ENCODE measurements at places on chromosomes 12 and 14. TPM values are rescaled to one million over a fixed set of nuclear protein-coding genes. Genes with fewer than 3 reads are reported as not detected.

TEX52 gene
- polyA plus RNA-seq, result not detected

CCDC175 gene
- 2.8 TPM for polyA plus RNA-seq

EIF4B gene
- 236 TPM for polyA plus RNA-seq

LGR5 gene
- polyA plus RNA-seq, result 90.6 TPM

COX6A1 gene
- 1,572 TPM for polyA plus RNA-seq

DNA sequence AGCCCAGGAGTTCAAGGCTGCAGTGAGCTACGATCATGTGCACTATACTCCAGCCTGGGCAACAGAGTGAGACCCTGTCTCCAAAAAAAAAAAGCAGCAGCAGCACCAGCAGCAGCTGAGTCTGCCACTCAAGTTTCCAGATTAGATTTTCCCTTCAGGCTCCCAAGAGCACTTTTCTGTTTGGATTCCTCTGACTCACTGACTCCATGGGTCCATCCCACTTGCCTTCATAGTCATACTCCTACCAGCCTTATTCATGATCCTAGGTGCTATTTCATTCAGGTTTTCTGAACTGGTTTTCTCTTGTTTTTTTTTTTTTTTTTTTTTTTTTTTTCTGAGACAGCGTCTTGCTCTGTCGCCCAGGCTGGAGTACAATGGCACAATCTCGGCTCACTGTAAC is 6.8 kb upstream of the TWF1 start:
- no peak for DNase-seq

DNA sequence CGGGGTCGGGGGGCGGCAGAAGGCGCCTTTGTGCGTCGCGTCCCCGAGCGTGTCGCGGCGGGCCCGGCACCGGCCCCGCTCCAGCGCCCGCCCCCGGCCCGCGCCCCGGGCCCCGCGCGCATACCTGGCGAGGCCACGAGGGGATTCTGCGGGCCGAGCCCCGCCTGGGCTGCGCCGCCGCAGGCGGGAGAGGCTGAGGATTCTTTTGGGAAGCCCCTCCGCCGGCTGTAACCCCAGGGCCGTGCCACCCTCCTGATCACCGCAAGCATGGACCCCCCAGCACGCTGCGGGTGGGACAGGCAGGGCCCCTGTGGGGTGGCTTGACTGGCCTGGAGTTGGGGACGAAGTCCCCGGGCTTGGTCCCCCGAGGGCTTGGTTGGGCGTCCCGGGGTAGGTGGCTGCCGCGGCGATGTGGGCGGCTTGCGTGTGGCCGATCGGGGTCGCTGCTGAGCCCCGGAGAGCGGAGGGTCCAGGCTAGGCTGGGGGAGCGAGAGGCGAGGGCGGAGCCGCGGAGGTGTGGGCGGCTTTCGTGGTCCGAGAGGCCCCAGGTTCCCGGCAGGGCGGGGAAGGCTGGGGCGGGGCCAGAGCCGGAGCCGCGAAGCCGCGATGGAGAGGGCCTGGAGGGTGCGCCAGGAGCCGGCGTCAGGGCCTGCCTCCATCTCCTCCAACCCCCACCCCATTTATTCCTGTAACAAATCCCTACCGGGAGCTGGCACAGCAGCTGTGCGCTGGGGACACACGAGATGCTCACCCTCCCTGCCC is 28.4 kb upstream of the GPR132 start:
- DNase-seq, result peak; percentile 94

DNA sequence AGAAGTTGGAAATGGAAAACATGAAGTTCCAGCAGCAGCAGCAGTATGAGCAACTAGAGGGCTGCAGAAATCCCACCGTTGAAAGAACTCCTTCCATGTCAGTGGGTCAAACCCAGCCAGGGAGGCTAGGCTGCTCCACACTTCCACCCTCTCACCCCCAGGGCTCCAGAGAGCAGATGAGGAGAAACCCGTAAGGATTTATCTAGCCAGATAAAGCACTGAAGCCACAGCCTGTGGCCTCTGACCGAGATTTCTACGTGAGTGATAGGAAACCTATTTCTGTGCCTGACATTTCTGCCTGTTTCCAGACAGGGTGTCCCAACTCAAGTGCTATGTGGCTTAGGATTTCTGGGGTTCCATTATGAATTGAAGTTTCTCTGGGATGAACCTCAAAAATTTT is 100.0 kb upstream of the EEA1 start:
- no peak for DNase-seq

GRCh38 chr14:89551955-89552354 is 134.9 kb upstream of the FOXN3 start:
- no peak for DNase-seq

GRCh38 chr12:5585178-5585577 is 153.3 kb downstream of the NTF3 start:
- DNase-seq, result no peak

DNA sequence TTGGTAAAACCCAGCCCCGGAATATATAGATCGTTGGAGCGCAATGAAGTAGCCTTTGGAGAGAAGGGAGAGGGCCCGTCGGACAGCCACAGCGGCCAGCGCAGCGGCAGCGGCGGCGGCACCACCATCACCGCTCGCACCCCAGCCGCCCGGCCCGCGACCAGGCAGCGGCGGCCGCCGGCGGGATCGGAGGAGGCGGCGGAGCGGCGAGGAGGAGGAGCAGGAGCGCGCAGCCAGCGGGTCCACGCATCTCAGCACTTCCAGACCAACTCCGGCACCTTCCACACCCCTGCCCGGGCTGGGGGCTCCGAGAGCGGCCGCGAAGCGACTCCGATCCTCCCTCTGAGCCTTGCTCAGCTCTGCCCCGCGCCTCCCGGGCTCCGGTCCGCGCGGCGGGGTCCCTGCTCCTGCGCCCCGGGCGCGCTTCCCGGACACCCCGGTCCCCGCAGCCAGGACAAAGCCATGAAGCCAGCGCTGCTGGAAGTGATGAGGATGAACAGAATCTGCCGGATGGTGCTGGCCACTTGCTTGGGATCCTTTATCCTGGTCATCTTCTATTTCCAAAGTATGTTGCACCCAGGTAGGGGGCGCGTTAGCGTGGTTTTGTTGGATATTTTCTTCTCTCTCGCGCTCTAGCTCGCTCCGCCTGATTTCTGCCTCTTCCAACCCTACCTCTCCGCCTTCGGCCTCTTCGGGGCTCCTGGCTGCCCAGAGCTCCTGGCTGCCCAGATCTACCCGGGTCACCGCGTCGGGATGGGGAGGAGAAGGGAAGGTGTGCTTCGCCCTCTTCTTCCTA is 400 bp downstream of the CHST11 start:
- peak; percentile 73 for DNase-seq

DNA sequence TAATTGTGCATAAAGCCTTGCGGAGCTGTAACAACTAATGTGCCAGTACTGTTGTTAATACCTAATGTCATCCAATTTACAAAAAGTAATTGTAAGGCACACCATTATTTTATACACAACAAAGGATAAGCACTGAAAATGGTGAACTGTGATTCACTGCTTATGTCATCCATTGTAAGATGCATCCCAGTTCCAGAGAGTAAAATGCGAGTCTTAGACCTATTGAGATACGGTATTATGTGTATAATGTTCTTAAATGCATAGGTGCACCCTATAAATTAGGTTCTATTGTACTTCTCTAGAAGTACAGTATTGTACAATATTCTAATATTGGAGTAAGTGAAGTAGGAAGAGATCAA is 406 bp downstream of the PARP2 start:
- peak; percentile 41 for DNase-seq

GRCh38 chr12:132356691-132357622 is 27.6 kb upstream of the GALNT9 start:
- peak; percentile 45 for DNase-seq

- no peak for DNase-seq
These were observed 18.3 kb downstream of the SGPP1 start for GRCh38 chr14:63709589-63709988.

DNA sequence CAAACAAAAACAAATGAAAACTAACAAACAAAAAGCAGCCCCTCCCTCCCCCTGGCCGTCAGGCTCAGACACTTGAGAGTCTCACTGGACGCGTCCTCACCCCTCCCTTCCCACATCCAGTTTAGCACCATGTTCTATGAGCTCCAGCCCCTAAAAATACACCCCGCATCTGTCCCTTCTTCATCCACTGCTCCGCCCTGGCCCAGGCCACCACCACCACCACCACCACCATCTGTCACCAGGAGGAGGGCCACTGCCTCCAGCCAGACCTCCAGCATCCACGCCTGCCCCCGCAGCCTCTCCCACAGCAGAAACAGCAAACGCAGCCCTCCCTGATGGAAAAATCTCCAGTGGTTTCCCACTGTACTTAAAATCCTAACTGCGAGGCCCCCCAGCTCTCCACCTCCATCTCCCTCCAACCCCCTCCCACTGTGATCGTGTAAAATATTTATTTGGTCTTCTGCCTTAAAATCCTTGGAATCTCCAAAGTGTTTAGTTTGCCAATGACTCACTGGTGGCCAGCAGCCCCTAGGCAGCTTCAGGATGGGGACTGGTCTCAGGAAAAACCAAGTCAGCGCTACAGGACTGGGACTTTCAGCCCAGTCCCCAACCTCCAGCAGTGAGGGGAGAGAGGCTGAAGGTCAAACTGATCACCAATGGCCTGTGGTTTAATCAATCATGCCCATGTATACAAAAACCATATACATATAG is 95.1 kb downstream of the SCARB1 start:
- DNase-seq, result no peak

DNA sequence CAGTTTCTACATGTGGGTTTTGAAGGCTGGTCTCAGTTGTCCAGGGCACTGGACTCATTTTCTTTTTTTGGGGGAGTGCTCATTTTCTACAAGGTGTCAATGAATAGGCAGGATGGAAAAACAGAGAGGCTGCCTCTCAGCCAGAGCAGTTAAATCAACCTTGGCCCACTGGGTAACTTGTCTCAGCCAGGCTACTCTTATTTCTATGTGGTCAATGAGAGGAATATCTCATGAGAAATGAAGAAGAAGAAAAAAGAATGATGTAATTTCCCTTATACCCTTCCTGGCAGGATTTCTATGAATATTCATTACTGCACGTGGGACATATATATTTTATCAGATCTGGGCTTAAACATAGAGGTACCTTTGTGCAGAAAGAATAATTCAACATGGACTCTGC is 155.2 kb upstream of the E2F7 start:
- DNase-seq, result no peak
